Activated gamma-delta T cell treated with anti-CD3 and anti-CD28 coated beads, Interleukin-2, amount 50 U/mL, for 16 hours (primary cell): ENCODE measurements at places on chromosomes 11 and 22.

- DNase-seq, result no peak
Measured at GRCh38 chr22:49454726-49455125, 372.9 kb downstream of the BRD1 start.

DNA sequence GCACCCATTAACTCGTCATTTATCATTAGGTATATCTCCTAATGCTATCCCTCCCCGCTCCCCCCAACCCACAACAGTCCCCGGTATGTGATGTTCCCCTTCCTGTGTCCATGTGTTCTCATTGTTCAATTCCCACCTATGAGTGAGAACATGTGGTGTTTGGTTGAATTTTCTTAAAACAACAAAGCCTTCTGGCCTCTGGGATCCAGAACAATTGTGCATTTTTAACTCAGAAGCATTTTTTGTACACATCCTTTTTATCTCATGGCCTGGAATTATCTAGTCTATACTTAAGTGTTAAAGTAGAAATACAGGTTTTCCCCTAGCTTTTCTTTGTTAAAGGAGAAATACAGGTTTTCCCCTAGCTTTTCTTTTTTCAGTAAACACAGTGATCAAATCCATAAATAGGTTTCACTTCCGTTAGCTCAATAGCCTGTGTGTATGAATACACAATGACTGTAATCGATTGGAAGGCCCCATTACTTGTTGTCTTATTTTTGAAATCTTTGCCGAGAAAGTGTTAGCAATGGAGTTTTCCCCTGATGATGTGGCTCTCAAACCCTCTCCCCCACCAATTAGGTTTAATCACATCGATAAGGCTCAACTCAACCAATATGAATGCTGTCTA lies 125.6 kb upstream of the PITPNB start:
- no peak for DNase-seq

DNA sequence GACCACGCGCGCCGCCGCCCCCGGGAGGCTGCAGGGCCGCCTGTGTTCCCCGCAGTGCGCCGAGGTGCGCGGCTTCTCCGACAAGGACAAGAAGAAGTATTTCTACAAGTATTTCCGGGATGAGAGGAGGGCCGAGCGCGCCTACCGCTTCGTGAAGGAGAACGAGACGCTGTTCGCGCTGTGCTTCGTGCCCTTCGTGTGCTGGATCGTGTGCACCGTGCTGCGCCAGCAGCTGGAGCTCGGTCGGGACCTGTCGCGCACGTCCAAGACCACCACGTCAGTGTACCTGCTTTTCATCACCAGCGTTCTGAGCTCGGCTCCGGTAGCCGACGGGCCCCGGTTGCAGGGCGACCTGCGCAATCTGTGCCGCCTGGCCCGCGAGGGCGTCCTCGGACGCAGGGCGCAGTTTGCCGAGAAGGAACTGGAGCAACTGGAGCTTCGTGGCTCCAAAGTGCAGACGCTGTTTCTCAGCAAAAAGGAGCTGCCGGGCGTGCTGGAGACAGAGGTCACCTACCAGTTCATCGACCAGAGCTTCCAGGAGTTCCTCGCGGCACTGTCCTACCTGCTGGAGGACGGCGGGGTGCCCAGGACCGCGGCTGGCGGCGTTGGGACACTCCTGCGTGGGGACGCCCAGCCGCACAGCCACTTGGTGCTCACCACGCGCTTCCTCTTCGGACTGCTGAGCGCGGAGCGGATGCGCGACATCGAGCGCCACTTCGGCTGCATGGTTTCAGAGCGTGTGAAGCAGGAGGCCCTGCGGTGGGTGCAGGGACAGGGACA lies 2.7 kb downstream of the NLRP6 start:
- DNase-seq, result no peak

DNA sequence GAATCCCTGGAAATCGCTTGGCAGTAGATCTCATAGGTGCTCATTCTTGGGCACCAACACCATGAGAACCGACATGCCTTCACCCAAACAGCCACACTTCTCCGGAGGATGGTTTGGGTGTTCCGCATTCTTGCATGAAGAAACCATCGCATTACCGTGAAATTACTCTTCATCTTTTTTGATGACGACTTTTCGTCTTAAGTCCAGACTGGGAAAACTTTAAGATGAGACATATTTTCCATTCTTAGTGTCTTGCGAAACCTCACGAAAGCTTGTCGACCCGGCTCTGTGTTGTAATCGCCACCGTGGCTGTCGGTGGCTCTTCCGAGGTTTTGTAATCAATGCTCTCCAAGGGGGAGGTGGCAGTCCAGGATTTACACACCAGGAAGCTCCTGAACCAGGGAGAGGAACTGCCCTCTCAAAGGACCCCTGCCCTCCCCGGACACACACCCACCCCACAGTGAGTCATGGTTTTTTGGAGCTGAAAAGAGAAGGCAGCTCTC lies 1.7 kb downstream of the TOM1 start:
- no peak for DNase-seq

GRCh38 chr22:45775569-45776312 lies 104.1 kb downstream of the ATXN10 start:
- no peak for DNase-seq

DNA sequence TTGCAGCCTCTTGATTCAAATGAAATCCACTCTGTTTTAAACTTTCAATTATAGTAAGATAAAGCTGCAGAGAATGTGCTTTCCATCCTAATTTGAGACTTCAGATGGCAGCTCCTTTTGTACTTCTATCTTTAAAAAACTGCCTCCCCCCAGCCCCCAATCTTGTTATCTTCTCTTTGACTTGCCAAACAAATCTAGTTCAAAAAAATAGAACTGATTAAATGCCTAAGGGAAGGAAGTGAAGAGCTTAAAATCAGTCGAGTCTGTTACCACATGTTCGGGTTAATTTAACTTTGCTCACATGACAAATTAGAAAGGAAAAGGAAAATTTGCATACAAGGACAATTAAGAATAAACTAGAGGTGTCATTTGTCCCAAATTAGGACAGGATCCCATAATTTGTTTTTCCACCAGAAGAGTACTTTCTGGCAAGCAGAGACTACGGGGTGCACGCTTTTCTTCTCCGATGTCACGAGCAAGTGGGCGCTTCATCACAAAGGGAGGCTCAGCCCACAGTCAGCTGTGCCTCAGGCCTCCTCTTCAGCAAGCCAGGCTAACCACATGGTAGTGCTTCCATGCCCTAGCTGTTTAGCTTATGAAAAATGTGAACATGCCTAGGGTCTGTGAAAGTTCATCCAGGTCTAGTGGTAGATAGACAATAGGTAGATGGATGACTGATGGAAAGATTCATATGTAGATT lies 69.0 kb upstream of the LDLRAD3 start:
- no peak for DNase-seq

DNA sequence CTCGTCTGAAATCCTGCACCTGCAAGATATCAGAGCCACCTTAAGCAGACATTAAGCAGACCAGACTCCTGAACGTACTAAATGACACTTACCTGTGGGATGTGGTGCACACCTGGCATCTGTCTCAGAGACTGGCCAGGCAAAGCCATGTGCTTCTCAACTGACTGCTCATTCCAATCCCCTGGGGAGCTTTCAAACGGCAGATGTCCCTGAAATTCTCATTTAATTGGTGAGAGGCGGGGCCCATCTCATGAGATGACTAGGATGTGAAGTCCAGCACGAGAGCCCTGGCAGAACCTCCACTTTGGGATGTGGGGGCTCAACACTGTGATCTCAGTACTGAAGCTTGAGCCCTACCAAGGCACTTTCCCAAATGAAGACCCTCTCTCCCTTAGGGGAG lies 84.9 kb upstream of the HMGXB4 start:
- DNase-seq, result no peak

DNA sequence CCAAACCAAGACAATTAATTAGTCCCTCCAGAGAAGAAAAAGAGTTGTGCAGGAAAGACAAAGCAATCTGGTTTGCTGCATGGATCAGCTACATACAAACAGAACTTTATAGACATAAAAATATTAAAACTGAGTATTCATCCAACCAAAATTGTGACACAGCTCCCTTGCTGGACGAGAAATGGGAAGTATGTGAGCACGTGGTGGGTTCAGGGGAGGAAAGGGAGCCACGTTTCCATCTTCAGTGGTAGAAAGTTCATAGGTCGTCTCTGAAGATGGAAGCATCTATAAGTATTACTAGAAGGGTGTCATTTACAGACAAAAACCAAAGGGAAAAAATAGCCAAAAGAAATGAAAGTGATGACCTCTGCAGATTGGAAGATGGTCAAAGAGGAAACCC lies 7.1 kb upstream of the KCNJ5 start:
- no peak for DNase-seq

DNA sequence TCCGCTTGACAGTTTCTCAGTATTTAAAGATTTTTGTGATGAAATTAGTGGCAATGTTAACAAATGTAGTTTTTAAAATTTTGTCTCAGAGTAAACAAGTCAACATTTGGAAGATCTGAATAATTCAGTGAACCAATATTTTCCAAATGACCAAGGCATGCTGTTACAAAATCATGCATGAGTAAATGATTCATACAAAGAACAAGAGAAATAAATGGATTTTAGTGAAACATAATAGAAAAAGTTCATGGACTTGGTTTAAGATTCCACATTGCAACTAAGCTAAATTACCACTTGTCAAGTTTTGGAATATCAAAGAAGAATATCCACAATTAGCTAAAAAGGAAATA lies 125.7 kb upstream of the SNX19 start:
- no peak for DNase-seq

DNA sequence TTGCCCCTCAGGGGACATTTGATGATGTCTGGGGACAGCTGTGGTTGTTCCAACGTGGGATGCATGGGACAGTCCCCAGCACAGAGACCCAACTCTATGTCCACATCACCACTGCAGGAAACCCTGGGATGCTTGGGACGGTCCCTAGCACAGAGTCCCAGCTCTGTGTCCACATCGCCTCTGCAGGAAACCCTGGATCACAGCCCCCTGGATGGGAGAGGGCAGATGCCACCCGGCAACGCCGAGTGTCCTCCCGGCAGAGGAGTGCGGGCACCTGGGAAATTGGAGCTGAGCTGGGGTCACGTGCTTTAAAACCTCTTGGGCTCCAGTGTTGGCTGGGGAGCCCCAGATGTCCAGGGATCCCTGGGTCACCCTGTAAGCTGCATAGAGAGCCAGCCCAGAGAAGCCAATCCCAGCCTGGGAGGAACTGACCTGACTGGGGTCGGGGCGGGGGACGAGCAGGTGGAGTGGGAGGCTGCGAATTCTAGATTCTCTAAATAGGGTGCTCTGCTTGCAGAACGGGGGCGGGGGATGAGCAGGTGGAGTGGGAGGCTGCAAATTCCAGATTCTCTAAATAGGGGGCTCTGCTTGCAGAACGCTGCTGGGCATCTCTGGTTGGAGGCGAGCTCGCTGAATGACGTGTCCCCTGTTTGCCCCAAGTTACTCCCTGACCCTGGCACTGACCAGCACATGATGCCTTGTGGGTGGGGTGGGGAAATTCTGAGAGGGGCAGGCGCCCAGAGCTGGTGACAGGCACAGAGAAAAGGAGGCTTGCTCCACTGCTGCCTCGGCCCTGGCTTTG lies 1197.8 kb downstream of the BRD1 start:
- DNase-seq, result no peak

DNA sequence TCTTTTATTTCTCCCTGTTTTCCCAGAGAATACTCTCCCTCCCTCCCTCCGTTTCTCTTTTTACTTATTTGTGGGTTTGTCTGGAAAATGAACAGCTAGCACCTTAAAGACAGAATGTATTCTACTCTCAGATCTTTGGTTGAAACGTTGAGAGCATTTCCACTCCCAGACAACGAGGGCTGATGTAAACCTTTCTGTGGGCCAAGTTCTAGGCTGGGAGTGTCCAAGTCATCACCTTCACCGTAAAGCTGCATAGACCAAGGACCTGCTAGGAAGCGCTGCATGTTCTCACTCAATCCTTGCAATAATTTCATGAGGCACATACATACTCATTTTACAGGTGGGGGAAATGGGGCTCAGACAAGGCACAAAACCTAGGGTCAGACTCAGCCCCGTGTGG lies 32.4 kb downstream of the MYH9 start:
- DNase-seq, result no peak

- DNase-seq, result no peak
Measured at GRCh38 chr22:24772493-24773220, 1.9 kb downstream of the PIWIL3 start.

GRCh38 chr11:96242191-96242847 lies 100.7 kb downstream of the MAML2 start:
- DNase-seq, result no peak

- no peak for DNase-seq
Measured at GRCh38 chr11:47917599-47918369, 62.6 kb upstream of the PTPRJ start.

DNA sequence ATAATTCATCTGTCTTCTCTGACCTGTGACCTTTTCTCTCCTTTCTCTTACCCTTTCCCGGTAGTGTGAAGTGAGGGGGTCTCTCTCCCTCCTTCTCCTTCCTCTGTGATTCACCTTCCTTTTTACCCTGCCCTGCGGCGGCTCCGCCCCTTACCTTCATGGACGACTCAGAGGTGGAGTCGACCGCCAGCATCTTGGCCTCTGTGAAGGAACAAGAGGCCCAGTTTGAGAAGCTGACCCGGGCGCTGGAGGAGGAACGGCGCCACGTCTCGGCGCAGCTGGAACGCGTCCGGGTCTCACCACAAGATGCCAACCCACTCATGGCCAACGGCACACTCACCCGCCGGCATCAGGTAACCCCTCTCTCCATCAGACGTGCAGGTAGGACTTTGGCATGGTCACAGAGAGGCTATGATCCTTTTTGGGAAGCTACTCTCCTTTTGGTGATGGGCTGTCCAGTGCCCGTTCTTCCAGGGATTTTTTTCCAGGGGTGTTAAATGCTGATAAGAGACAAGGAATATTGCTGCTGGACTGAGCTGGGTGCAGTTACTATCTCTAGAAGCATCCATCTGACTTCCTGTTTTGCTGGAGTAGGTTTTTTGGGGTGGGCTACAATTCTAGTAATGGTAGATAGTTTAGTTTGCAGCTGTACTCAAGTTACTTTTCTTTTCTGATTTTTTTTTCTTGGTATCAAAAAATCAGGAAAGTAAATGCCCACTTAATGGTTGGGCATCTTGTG lies 29.9 kb downstream of the CTNND1 start:
- DNase-seq, result no peak

DNA sequence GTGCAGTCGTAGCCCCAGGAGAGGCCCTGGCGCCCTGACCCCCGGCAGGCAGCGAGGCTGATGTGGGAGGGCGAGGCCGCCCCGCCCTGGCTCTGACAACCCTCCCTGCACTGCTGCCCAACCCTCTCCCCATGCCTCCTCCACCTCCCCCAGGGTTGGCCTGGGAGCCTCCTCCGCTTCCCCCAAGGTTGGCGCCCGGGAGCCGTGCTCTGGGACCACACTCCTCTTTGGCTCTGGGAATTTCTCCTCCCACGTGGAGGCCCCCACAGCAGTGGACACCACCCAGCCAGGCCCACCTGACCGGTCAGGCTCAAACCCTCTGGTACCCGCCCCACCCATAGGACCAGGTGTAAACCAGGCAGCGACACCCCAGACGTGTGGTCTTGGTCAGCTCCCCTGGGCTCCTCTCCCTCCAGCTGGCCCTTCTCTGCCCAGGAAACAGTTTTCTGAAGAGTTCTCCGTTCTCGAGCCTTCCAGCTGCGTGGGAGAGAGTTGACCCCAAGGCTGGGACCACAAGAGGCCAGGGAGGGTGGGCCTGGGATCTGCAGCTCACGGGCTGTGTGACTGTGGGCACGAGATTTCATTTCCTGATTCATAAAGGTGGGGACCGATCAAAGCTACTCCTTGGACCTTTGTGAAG lies 39.5 kb upstream of the BRSK2 start:
- DNase-seq, result no peak

GRCh38 chr11:112769584-112769983 lies 191.6 kb upstream of the NCAM1 start:
- no peak for DNase-seq
